ENCODE measurements at places on chromosomes 2 and 18.

DNA sequence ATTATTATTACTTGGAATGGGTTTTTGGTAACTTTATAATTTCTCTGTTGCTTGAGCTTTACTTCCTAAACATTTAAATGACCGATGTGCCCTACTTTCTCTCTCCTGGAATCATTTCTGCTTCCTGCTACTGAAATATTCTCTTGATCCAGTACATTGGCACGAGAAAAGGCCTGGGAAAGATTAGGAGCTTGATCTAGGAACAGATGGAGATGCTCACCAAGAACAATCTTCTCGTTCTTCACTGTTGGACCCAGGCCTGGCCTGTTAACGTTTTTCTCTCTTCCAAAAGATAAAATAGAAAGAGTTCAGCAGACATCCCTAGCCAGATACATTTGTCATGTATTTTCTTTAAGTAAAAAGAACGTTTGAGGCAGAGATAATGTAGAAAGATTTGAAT lies 1356.8 kb upstream of the CRIM1 start:
- DNase-seq, result no peak

- no peak for DNase-seq
These were observed 141.5 kb downstream of the OSR1 start for GRCh38 chr2:19216676-19217602.

GRCh38 chr18:43393174-43393573 lies 115.9 kb upstream of the SYT4 start:
- DNase-seq, result no peak

DNA sequence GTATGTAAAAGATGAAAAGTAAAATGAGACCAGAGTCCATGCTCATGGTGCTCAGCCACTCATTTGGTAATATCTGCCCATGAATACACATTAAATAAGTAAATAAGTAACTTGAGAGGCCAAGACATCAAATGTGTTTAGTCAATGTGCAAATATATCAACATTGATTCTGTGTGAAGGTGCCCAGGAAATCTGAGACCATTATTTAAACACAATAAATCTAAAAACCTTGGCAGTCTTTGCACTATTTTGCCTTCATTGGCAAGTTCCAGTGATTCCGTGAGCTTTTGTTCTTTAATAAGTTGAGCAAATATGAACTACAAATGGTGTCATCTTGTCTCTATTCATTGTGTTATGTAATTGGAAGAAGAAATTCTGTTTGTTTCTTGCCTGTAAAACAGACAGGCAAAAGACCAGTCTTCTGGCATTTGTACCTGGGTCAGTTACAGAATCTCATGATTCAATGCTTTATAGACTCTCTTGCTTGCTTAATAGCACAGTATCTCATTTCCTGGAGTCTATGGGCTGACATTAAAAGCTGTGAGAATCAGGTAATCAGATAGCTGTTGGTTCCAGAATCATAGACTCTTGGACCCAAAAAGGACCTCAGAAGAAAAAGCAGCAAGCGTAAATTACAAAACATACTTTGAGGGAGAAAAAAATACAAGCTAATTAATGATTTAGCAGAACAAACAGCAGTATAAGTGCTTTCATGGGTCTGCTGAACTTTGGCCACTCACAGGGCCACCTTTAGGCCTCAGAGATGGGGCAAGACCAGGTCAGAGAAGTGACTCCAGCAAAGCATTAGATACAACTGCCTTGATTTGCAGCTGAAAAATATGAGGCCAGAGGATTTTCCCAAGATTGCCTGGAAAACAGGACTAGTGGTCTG lies 20.0 kb upstream of the SERPINB3 start:
- DNase-seq, result no peak

GRCh38 chr2:121501554-121501953 lies 29.1 kb upstream of the RNU4ATAC start:
- no peak for DNase-seq

- no peak for DNase-seq
These were observed 135.1 kb downstream of the CHST9 start for GRCh38 chr18:27049969-27050368.

DNA sequence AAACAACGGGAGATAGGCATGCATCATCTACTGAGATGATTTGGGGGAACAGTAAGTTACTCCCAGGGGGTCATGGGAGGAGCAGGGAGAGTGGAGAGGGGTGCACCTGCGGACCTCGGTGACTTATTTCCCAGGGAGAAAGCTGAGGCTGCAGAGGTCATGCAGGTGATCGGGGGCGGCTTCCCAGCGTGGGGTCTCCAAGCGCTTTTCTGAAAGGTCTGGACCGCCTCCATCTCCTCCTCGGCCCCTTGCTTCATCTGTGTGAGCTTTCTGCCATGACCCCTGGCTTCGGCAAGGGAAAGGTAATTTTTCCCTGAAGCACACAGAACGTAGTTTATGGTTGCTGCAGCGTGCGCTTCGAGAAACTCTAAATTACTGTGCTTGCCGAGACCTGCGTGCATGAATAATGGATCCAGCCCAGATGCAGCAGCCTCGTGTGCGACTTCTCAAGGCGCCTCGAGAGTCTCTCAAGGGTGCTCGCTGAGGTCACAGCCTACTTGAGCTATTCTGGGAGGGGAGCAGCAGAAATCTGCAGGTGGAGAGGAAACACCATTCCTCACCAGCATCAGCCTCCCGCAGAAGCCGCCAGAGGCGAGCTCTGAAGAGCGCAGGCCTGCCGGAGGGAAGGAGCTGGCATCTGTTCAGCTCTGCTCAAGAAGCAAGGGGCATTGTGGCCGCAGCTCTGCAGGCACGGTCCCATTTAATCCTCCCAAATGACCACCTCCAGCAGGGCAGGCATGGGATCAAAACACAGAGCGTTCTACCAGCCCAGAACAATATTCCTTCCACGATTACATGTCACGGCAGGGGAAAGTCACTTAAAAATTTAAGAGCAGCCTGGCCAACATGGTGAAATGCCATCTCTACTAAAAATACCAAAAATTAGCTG lies 308.4 kb upstream of the MYT1L start:
- no peak for DNase-seq

DNA sequence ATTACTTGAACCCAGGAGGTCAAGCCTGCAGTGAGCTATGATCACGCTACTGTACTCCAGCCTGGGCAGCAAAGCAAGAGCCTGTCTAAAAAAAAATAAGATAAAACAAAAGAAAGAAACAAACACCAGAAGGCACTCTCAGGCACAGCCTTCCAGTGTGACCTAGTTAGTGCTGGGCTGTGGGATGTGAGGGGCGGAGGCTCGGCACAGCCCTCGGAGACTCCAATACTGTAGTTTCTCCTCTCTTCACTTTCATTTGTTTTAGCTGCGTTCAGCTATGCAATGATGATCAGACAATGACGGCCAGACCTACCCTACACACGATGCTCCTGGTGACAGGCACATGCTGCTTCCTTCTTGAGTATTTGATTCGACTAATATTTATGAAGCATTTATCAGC lies 127.7 kb downstream of the SOCS6 start:
- DNase-seq, result no peak

- DNase-seq, result no peak
These were observed 195.0 kb upstream of the CYRIA start for GRCh38 chr2:16860627-16861026.

DNA sequence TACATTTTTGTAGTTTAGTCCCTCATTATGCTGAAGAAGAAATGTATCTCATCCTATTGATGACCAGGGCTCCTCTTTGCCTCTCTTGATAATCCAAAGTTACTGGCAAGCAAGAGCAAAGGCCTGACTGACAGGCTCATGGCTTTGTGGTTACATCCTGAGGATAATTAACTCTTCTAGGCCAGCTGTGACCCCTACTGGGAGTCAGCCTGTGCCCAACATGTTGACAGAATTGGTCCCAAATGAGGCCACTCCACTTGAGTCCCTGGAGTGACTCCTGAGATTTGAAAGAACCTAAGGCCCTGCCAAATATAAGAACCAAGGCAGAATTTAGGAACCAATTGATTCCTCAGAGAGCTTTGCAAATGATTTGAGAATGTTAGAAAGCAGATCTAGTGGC lies 973.8 kb upstream of the CELF4 start:
- no peak for DNase-seq

GRCh38 chr18:48374423-48375149 lies 34.6 kb downstream of the ZBTB7C start:
- DNase-seq, result no peak

DNA sequence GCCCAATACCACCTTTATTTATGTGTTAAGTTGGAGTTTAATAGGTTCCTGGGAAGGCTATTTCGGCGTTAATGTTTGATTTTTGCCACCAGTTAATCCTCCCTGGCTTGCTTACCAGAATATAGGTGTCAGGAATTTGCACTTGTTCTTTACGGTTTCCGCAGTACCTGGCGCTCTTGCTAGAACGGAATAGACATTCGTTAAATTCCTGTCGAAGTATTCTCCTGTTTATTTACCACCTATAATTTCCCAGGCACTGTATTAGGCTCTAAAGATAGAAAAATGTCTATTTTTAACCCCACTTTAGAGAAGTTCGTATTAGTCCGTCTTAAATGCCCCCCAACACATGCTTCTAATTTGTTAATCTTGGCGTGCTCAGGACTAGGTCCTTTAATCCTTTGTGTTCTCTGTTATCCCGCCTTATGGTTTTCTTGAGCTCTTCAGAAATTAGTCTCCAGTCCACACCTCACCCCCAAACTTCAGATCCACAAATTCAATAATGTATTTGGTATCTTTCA lies 575 bp downstream of the CCDC150 start:
- DNase-seq, result no peak

DNA sequence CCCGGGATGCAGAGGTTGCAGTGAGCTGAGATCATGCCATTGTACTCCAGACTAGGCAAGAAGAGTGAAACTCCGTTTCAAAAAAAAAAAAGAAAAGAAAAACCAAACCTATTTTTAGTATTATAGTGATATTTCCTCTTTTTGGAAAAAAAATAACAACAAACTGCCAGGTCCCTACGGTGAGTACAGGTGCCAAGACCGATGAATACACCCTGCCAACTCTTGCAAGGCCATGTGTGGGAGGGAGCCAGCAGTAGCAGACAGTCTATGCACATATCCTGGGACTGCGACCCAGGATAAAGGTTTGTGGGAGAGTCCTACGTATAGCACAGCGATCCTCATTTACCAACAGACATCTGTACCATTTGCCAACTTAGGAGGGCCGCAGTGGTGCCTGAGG lies 69.6 kb upstream of the DNMT3A start:
- no peak for DNase-seq

- no peak for DNase-seq
These were observed 23.0 kb downstream of the DBI start for GRCh38 chr2:119389615-119390306.

- no peak for DNase-seq
These were observed 153.4 kb downstream of the TNS1 start for GRCh38 chr2:217849154-217849975.

- DNase-seq, result no peak
These were observed 183.4 kb downstream of the GALR1 start for GRCh38 chr18:77433076-77433475.

- DNase-seq, result no peak
These were observed 210.8 kb upstream of the SMIM21 start for GRCh38 chr18:75638223-75638775.

DNA sequence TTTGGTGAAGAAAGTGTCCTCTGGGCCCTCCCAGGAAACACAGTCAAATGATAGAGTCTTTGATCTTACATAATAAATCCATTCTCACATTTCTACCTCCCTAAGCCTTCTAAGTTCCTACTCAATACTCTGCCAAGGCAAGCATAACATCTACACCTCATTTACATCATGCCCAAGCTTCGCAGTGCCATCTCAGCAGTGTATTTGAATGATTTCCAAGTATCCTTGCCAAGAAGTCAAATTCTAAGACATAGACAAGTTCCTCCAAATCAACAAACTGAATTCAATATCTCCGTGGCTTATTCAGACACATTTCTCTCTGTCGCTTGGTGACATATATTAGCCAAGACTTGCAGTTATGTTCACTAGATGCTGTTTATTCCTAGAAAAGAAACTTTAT lies 8.1 kb upstream of the MLPH start:
- DNase-seq, result no peak
